Activated CD8-positive, alpha-beta memory T cell treated with anti-CD3 and anti-CD28 coated beads for 4 hours (primary cell): ENCODE measurements at places on chromosomes 2 and 18.

- no peak for DNase-seq
Observed at GRCh38 chr18:67612281-67612680, 95.8 kb upstream of the DSEL start.

DNA sequence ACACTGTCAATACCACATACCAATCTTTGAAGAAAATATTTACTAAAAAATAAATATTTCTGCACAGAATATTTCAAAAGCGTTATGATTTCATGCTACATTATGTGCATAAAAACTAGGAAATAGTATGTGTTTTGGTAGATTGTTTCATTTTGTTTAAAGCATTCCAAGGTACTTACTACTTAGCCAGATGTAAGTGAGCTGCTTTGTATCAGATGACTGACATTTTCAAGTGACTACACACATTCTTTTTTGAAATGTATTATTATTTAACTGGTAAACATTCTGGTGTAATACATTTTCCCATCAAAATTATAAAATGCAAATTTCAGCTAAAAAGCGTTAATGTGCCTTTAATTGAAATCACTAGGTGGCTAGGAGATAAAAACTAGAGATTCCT, 21.5 kb downstream of the GCA start:
- no peak for DNase-seq

DNA sequence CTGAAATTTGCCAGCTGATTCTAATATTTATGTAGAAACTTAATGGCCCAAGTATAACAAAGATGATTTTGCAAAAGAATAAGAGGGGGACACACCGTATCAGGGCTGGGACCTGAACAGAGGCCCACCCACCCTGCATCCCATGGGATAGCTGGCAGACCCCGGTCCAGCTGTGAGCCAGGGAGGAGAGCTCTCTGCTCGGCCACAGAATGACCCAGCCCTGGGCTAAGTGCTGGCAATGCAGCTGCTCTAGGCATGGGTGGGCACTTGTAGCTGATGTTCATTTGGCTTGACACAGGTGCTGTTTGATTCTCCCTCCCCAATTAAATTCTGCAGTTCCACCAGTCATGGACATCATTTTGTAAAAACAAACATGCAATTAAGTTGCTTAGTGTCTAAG, 522.8 kb upstream of the RAB6C start:
- no peak for DNase-seq

DNA sequence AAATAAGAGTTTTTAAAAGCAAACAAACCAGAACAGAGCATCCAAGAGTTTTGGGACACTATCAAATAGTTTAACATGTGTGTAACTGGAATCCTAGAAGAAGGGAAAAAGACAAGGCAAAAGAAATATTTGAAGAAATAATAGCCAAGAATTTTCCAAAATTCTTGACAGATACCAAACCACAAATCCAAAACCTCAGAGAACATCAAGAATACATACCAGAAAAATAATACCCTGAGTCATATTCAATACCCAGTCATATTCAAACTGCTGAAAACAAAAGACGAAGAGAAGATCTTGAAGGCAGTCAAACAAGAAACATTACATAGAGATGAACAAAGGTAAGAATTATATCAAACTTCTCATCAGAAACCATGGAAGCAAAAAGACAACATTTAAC, 22.9 kb downstream of the INO80C start:
- no peak for DNase-seq

DNA sequence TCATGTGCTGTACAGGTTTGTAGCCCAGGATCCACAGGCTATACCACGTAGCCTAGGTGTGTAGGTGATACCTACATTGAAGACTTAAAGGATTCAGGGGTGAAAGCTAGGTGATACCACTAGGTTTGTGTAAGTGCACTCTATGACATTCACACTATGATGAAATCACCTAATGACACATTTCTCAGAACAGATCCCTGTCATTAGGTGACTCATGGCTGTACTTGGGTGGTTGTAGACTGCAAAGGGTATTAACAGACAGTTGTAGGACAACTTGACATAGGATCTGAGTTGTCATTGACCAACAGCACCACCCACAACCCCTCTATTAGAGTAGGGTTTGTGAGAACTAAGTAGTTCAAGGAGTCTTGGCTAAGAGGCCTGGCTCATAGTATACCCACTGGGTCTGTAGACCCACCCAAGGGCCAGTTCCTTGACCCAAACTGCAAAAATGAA, 27.7 kb upstream of the SMCHD1 start:
- DNase-seq, result no peak

GRCh38 chr2:29878898-29879297, 42.5 kb downstream of the ALK start:
- DNase-seq, result no peak

- no peak for DNase-seq
Observed at GRCh38 chr18:52869942-52870907, 530.2 kb downstream of the DCC start.

GRCh38 chr2:68157002-68157401, 686 bp upstream of the PNO1 start:
- DNase-seq, result no peak

- DNase-seq, result no peak
Observed at GRCh38 chr2:235640926-235641723, 147.3 kb downstream of the AGAP1 start.

GRCh38 chr18:24754583-24755253, 294.3 kb downstream of the HRH4 start:
- DNase-seq, result no peak

- no peak for DNase-seq
Observed at GRCh38 chr2:62284471-62284870, 88.6 kb downstream of the B3GNT2 start.

GRCh38 chr2:236176417-236176816, 8.2 kb upstream of the GBX2 start:
- no peak for DNase-seq

- DNase-seq, result no peak
Observed at GRCh38 chr2:240246173-240246820, 105.8 kb upstream of the OTOS start.

GRCh38 chr2:84953535-84953934, 17.4 kb upstream of the KCMF1 start:
- no peak for DNase-seq

- DNase-seq, result no peak
Observed at GRCh38 chr2:95058466-95058988, 33.0 kb downstream of the MAL start.

GRCh38 chr18:78908462-78909260, 71.0 kb upstream of the SALL3 start:
- no peak for DNase-seq

DNA sequence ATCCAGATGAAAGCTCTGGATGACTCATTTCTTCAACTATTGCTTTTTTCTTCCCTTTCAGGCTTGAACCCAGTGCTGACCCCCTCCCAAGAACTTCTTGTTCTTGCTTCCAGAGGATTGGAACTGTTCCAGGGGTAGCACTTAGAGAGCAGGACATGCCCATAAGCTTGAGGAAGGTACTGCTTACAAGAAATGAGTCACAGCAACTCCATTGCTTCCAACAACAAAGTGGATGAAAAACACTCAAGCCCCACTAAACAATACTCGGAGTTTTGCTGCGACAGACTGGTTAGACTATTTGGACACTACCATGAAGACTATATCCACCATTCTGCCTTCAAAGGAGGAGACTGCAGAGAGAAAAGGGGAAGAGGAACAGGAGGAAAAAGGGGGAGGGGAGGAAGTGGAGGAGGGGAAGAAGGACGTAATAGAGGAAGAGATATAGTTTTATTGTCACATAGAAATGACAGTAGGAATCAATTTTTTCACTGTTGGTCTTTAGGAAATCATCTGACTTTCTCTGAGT, 1.6 kb upstream of the EPC2 start:
- DNase-seq, result no peak

- no peak for DNase-seq
Observed at GRCh38 chr18:7616661-7617060, 49.5 kb downstream of the PTPRM start.

DNA sequence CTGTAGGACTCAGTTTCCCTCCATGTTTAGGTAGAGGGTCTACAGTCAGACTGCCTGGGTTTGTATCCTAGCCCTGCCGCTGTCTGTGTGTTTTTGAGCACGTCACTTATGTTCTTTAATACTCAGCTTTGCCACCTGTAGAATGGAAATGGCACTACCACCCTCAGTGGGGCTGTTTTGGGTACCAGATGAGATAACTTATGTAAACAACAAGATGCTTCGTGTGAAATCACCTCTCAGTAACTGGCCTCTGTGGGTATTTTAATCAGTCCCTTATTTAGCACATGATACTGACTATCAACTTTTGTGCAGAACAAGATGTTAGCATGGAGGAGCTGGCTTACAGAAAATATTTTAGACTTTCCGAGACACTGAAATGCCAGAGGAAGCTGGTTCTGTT, 296.0 kb downstream of the LRRTM1 start:
- DNase-seq, result no peak

DNA sequence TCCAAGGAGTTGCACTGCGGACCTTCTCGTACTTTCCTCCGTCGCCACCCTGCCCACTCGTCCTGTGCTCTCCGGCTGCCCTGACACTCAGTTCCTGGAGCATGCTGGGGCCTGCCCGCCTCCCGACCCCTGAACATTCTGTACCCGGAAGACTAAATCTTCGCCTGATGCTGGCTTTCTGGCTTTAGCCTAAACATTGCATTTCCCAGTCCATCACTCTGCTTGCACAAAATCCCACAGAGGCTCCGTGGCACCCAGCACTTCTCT, 550 bp upstream of the SFXN5 start:
- DNase-seq, result no peak

GRCh38 chr2:124482044-124482443, 457.0 kb downstream of the CNTNAP5 start:
- DNase-seq, result no peak

GRCh38 chr18:48851599-48851960, 99.2 kb downstream of the SMAD7 start:
- DNase-seq, result no peak

DNA sequence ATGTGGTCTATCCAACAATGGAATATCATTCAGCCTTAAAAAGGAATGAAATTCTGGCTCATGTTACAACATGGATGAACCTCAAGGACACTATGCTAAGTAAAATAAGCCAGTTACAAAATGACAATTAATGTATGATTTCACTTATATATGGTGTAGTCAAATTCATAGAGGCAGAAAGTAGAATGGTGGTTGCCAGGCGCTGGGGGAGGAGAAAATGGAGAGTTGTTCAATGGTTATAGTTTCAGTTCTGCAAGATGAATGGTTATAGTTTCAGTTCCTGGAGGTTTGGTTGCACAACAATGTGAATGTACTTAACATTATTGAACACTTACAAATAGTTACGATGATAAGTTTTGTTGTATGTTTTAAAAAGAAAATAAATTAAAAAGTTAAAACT, 79.2 kb upstream of the IL1R2 start:
- no peak for DNase-seq

GRCh38 chr2:119028327-119029174, 86.6 kb downstream of the MARCO start:
- DNase-seq, result no peak

DNA sequence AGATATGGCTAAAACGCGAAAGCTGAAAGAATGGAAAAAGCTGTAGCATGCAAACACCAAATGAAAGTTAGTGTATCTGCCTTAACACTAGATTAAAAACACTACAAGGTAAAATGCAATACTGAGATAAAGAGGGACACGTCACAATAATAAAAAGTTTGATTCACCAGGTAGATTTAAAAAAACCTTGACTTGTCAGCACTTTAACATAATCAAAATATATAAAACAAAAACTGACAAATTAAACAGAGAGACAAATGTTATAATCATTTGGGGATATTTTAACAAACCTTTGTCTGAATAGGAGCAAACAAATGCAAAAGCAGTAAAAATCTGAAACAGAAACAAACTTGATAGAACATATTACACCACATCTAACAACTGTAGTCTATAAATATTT, 18.3 kb downstream of the TLK1 start:
- no peak for DNase-seq

GRCh38 chr2:237540223-237540775, 26.1 kb upstream of the PRLH start:
- DNase-seq, result no peak

DNA sequence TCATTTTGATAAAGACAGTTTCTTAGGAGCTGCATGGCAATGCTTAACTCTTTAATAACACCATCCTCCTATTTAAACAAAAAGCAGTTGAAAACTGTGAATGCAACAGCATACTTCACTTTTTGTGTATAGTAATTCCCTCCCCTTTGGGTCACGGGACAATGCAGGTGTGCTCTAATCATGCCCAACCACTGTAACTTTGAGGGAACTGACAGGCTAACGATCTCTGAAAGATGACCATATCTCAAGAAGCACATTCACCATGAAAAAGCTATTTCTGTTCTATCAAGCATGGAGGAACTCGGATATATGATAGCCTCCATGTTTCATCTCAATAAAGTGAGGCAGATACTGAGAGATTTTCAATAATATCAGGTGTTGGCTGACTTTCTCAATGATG, 81.1 kb upstream of the CD226 start:
- DNase-seq, result no peak

DNA sequence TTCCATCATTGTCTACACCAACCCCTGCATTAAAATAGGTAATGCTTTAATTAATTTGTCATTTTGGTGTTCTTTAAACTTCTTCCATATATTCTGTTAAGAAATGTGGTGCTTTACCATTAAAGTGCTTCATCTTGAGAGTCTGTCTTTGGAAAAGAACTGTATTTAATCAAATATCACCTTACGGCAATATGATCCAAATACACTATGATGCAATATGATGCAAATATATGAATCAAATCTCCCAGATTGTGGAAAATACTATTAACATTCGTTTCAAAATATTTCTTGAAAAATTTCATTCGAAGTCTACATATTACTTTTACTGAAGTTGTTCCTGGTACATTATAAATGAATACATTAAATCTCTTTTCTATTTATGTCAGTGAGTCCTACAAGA, 23.0 kb downstream of the VPS4B start:
- DNase-seq, result no peak

DNA sequence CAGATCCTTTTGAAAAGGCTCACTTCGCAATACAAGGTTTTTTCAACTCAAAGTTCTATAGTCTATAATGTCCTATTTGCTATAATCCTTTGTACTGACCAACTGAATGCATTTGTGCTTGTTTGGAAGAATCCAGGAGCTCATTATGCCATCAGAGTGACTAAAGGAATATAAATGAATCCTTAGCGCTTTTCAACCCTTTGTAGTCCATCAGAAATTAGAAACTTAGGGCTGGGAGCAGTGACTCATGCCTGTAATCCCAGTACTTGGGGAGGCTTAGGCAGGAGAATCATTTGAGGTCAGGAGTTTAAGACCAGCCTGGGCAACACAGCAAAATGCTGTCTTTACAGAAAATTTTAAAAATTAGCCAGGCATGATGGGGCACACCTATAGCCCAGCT, 330.2 kb upstream of the CHAC2 start:
- no peak for DNase-seq

DNA sequence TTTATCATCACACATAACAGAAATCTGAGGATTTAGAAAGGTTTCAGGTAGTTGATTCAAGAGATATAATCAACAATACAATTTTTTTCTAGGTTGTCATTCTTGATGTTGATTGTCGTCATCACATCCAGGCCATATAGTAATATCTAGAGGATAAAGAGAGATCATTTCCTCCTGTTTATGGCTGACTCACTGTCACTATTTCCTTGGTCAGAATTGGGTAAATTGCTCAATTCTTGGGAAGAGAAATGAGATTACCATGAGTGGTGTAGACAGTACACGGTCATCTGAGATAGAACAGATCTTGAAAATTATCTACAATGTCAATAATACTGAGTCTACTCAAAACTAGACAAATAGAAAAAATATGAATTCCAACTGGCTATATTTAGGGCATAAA, 78.8 kb downstream of the ZNF804A start:
- no peak for DNase-seq
